ENCODE measurements at places on chromosomes 3 and 15. TPM values are rescaled to one million over a fixed set of nuclear protein-coding genes. Genes with fewer than 3 reads are reported as not detected.

- H3K36me3 ChIP-seq: no peaks in the 10 kb centered on the region
- H3K4me3 ChIP-seq: no peak overlapping the region
- H3K27ac ChIP-seq: no peak overlapping the region
Observed at GRCh38 chr3:169454060-169454317, 209.5 kb downstream of the MECOM start.

- H3K27ac ChIP-seq: peak overlapping the region; percentile 79
- peaks cover 32% of the 10 kb centered on the region for H3K4me1 ChIP-seq
- peak overlapping the region; percentile 64 for H3K4me3 ChIP-seq
- DNase-seq: peak; percentile 85
- no peaks in the 10 kb centered on the region for H3K36me3 ChIP-seq
- no peaks in the 10 kb centered on the region for H3K27me3 ChIP-seq
Observed at GRCh38 chr3:105369500-105370371, 3.0 kb downstream of the ALCAM start.

DNA sequence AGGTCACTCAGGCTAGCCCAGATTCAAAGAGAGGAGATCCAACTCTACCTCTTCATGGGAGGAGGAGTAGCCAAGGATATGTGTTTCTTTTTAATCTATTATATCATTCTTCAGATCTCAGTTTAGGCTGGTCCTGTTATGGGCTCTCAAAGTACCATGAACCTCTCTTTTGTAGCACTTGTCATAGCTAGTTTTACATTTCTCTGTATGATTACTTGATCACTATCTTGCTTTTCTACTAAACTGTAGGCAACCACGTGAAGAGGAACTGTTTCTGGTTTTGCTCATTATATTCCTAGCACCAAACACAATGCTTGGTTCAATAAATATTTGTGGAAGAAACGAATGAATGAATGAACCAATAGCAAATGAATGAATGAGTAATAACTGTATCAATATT lies 29.6 kb downstream of the CD86 start:
- no peaks in the 10 kb centered on the region for H3K27me3 ChIP-seq
- no peak overlapping the region for H3K4me3 ChIP-seq
- no peaks in the 10 kb centered on the region for H3K4me1 ChIP-seq

- H3K4me3 ChIP-seq: no peak overlapping the region
- H3K27ac ChIP-seq: peak overlapping the region; percentile 69
- no peak for DNase-seq
- no peaks in the 10 kb centered on the region for H3K27me3 ChIP-seq
- peaks cover 23% of the 10 kb centered on the region for H3K4me1 ChIP-seq
Observed at GRCh38 chr15:48411971-48412591, 80.9 kb downstream of the DUT start.

GRCh38 chr3:79052054-79052681 lies 715.6 kb downstream of the ROBO1 start:
- H3K36me3 ChIP-seq: no peaks in the 10 kb centered on the region
- DNase-seq: no peak
- H3K4me3 ChIP-seq: no peak overlapping the region
- no peaks in the 10 kb centered on the region for H3K27me3 ChIP-seq
- H3K4me1 ChIP-seq: no peaks in the 10 kb centered on the region
- no peak overlapping the region for H3K27ac ChIP-seq

GRCh38 chr3:161354554-161354953 lies 16.8 kb downstream of the SPTSSB start:
- no peaks in the 10 kb centered on the region for H3K36me3 ChIP-seq
- no peak overlapping the region for H3K27ac ChIP-seq
- no peak for DNase-seq

GRCh38 chr3:196208942-196209695 lies 2.1 kb downstream of the ZDHHC19 start:
- DNase-seq: peak; percentile 61
- no peaks in the 10 kb centered on the region for H3K27me3 ChIP-seq
- no peak overlapping the region for H3K4me3 ChIP-seq
- no peaks in the 10 kb centered on the region for H3K36me3 ChIP-seq

DNA sequence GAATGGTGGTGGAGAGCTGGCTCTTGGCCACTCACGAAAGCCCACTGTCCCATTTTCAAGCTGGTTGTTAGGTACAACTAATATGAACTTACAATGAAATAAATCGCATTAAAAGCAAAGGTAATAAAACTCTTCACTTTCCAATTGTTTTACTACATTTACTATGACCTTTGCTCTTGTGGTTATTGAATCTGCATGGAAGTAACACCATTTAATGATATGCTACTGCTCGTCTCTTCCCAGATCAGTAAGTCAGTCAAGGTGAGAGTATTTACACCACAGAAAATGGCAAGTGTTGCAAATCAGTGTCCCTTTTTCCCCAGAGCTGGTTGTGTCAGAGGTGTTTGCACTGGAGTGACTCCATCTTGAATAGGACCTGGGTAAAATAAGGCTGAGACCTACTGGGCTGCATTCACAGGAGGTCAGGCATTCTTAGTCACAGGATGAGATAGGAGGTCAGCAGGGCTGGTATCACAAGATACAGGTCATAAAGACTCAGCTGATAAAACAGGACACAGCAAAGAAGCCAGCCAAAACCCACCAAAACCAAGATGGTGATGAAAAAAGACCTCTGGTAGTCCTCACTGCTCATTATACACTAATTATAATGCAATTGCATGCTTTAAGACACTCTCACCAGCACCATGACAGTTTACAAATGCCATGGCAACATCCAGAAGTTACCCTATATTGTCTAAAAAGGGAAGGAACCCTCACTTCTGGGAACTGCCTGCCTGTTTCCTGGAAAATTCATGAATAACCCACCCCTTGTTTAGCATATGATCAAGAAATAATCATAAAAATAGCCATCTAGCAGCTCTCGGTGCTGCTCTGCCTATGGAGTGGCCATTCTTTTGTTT lies 57.6 kb downstream of the FRMD4B start:
- peaks cover 23% of the 10 kb centered on the region for H3K4me1 ChIP-seq
- no peaks in the 10 kb centered on the region for H3K36me3 ChIP-seq
- no peak for DNase-seq
- H3K27ac ChIP-seq: peak overlapping the region; percentile 28
- H3K27me3 ChIP-seq: no peaks in the 10 kb centered on the region

Gene MED12L
- total RNA-seq: 0.80 TPM

- no peak for DNase-seq
- peaks cover 5% of the 10 kb centered on the region for H3K4me1 ChIP-seq
- peaks cover 34% of the 10 kb centered on the region for H3K36me3 ChIP-seq
- H3K27me3 ChIP-seq: no peaks in the 10 kb centered on the region
Observed at GRCh38 chr15:63255489-63255990, 21.9 kb upstream of the APH1B start.

All from suprapubic skin (tissue), 4 donors.